ENCODE measurements at places on chromosomes 6 and 20.

DNA sequence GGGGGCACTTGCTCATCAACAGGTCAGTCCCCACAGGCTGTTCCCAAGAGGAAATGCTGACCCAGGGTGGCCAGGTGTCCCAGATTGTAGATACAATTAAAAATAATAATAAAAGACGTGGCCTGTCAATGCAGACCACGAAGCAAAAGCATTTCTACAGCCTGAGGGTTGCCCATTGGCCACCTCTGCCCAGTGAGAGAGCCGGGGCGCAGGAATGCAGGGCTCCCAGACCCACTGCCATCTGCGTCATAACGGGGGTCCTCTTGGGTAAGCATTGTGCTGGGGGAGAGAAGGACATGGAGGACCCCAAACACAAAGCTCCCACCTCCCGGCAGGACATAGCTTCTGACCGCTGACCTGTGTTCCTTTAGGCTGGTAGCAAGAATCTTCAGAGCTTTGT, 22.9 kb upstream of the AFDN start:
- no peak for DNase-seq

DNA sequence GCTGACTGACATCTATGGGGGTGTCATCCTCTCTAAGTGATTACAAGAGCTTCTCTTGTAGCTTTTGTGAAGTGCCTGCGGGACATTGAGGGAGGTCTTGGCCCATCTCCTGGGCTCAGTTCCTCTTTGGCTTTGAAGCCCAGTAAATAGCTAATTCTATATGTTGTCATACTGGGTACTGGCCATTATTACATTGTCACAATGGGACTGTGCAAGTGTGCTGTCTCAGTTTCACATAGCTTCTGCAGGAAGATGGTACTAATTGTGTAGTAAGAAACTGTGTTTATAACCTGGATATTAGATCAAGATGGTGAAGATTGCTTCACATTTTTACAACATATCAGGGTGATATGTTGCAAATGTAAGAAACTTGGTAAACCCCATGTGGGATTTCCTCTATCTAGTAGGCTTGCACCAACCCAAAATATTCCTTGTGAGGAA, 19.9 kb downstream of the SPINT3 start:
- DNase-seq: peak; percentile 99

- DNase-seq: peak; percentile 86
These were observed 56.3 kb upstream of the ANKEF1 start for GRCh38 chr20:9978397-9979004.

GRCh38 chr6:88490195-88490907, 324.2 kb upstream of the CNR1 start:
- DNase-seq: no peak

- peak; percentile 55 for DNase-seq
These were observed 5.9 kb upstream of the KIAA1755 start for GRCh38 chr20:38266426-38266825.

DNA sequence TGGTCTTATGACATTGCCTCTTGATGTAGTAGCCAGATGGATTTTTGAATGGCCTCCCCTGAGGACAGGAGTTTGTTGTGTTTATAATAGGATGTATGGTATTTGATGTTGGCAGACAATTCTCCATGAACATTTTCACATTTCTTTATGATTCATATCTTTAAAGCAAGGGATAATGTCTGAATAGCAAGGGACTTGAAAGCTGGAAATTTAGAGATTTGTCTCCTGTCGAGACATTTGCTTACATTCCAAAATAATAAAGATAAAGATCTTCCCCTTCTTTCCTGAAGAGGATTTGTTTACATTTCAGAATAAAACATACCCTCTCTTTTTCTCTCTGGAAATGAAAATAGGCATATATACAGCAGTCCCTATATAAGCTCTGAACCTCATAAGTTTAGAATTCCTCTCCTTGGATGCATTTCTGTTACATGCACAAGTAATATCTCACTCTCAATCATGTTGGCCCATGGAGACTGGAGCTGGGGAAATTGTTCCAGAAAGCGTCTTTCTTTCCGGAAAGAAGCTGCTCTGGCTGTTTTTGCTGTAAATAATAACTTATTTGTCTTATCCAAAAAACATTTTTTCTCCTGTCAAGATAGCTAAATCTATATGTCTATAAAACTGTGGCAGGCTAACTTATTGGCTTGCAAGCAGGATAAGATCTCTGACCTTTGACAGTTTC, 42.5 kb upstream of the ASCC3 start:
- DNase-seq: no peak

- DNase-seq: no peak
These were observed 1.6 kb downstream of the MDFI start for GRCh38 chr6:41639809-41640371.

DNA sequence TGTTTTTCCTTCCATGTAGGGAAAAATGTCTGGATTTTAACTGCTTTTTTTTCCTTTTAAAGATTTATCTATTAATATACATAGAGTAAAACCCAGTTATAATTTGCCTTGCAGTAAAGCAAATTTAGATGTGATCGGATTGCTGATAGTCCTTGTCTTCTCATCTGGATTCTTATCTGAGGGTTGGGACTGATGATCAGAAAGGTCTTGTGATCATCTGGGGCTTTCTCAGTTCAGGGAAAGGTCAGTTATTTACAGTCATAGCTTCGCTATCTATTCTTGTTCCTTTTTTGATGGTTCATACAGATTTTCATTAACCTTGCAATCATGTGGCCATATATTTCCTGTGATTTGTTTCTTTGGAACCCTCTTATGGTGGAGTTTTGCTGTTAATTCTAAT, 63.8 kb upstream of the CLDN20 start:
- DNase-seq: peak; percentile 82

DNA sequence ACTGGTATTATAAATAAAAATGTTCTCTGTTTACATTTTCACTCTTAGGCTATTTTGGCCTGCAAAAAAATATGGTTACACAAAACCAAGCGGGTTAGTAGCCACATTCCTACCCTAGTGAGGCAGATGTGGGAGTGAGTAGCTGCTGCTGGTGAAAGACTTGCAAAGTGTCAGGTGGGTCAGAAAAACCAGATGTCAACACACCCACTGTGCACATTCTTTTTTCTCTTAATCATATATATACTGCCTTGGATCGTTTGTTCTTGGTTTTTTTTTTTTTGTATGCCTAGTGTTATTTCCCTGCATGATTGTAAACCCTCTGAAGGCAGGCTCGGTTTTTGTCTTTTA, 68.0 kb upstream of the TFB1M start:
- DNase-seq: no peak

DNA sequence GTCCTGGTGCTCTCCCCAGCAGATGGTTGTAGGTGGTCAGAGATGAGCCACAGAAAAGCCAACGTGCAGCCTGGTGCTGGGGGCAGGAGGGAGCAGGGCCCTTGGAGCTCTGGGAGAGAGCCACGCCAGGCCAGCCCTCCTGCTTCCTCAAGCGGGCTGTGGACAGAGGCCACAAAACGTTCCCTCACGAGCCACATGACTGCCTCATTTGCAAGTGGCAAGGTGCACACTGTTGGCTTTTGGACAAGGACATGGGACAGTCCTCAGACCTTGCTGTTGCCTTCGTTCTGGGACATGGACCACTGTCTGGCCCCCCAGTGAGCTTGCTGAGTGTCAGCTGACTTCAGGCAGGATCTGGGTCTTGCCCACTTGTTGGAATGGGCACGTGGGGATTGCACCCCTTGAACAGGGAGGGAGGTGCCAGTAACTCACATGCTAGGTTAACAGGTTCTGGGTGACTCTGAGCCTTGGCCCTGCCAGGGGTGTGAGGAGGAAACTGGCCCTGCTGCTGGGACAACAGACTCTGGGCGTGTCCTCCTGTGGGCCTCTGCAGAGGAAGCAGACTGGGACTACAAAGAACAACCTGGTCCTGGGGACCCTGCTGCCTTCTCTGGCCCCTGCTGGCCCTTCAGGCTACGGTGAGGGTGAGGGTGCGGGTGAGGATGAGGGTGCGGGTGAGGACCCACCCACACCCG, 2.6 kb downstream of the SLCO4A1 start:
- DNase-seq: no peak

DNA sequence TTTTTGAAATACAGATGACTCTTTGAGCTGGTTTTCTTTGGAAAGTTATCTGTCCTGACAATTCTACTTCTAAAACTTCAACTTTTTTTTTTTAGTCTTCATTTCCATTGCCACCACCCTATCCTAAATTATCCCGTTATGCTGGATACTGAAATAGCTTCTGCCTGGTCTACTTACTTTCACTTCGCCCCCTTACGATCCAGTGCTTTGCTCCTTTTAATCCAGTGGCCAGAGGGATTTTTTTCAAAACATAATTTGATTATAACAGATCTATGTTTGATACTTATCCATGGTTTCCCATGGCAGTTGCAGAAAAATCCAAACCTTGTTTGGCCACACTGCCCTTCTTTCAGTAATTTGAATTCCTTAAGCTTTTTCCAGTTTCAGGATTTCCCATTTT, 27.4 kb downstream of the ASXL1 start:
- no peak for DNase-seq
